Bronchial epithelial cell (primary cell): ENCODE measurements at places on chromosomes 4 and X. TPM values are rescaled to one million over a fixed set of nuclear protein-coding genes. Genes with fewer than 3 reads are reported as not detected.

ASMT gene
- under 0.01 and 0.13 TPM in 2 replicates for total RNA-seq

DNA sequence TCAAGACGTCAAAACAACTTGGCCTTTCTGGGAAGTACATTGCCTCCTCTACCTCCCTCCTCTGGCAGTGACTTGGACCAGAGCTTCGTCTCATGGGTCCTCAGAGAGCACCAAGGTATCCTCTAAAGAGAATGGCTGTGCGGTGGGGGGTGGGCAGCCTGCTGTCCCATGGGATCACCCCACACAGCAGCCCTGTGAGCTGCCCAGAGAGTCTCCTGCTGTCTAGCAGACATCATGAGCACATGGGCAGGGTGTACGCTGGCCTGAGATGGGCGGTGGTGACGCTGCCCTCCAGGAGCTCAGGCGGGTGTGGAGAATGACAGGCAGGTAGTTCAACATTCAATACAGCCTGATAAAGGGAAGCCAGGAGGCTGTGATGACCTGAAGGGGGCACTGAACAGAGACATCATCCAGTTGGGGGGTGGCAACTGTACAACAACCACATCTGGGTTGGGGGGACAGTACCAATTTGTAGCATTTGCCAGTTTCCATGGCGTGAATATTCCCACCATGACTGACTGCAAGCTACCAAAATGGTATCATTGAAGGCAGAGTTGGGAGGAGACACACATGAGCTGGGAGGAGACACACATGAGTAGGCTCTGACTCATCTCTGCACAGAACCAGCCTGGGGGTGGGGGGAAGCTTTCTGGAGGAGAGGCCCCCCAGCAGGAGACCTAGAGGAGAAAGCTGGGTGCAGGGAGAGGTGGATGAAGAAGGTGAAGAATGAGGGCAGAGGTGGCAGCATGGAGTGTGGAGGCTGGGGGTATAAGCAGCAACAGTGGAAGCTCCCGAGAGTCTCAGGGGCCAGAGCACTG is 35.9 kb downstream of the C4orf50 start:
- no peak for DNase-seq

GRCh38 chrX:134642386-134642785 is 15.9 kb downstream of the PLAC1 start:
- DNase-seq, result no peak

NLGN4X gene
- total RNA-seq, result 0.13 TPM in 1 of 2 replicates, not detected in the other

DNA sequence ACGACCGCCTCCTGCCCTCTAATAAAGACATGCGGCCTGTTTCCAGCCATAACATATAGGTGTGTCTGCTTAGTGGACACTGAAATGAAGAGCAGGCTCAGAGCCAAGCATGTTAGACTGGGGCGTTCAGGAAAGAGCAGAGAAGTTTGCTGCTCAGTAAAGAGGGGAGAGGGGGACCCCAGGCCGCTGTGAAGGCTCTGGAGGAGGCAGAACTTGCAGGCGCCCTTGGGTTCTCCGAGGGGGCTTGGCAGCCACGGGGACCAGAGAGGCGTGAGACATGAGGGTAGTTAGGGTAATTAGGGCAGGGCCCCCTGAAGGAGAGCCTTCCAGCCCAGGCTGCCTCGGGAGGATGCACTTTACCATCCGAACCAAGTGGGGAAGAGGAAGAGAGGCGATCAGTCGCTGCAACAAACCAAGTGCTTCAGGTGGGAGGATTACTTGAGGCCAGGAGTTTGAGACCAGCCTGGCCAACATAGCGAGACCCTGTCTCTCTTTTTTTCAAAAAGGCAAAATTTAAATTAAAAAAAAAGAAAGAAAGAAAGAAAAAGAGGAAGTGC is 46.6 kb upstream of the CDKN2AIP start:
- no peak for DNase-seq

TRIM61 gene
- 0.26 and 1.1 TPM in 2 replicates for total RNA-seq

GRCh38 chrX:105464618-105465017 is 244.1 kb upstream of the TEX13A start:
- peak; percentile 60 for DNase-seq

- peak; percentile 40 for DNase-seq
Measured at GRCh38 chr4:55554453-55555030, 7.8 kb upstream of the CLOCK start.

GRCh38 chr4:140595065-140595464 is 26.3 kb upstream of the UCP1 start:
- DNase-seq, result peak; percentile 62

- no peak for DNase-seq
Measured at GRCh38 chrX:72100824-72101351, 30.8 kb downstream of the RTL5 start.

ERCC6L gene
- total RNA-seq, result under 0.01 and 0.13 TPM in 2 replicates

DNA sequence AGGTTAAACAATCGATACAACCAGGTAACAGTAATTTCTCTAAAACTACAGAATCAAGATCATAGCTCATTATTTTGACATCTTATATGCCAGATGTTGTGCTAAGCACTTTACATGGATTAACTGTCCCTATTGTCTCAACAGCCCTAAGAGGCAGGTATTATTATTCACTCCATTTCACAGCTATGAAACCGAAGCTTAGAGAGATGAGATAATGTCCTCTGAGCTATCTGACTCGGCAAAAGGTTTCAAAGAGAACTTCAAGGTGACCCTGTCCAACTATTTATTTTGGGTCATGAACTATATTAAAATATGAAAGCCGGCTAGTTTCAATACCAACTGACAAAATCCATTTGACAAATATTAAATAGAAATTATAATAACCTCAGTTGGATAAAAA is 10.3 kb downstream of the SLC25A5 start:
- no peak for DNase-seq

GRCh38 chrX:150642423-150642822 is 50.8 kb upstream of the MTMR1 start:
- DNase-seq, result peak; percentile 82

DNA sequence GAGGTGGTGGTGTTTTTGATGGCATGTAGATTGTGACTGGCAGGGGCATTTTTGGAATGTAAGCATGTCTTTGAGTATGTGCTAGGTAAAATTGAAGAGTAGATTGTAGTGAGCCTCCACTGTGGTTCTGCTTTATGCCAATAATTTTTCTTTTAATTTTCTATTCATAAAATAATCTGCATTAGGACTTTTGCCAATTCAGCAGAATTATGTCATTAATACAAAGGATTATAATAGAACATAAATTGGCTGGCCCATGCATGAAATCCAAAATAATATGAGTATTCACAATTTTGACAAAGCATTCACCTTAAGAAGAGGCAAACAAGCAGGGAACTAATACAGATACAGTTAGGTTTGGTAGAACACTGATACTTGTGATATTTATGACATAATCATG is 14.9 kb upstream of the TMPRSS11E start:
- no peak for DNase-seq

- peak; percentile 31 for DNase-seq
Measured at GRCh38 chr4:170741856-170742255, 652.1 kb upstream of the AADAT start.

GRCh38 chr4:168694667-168695066 is 197.8 kb downstream of the PALLD start:
- peak; percentile 94 for DNase-seq

FGFBP2 gene
- not detected in 2 replicates for total RNA-seq

DNA sequence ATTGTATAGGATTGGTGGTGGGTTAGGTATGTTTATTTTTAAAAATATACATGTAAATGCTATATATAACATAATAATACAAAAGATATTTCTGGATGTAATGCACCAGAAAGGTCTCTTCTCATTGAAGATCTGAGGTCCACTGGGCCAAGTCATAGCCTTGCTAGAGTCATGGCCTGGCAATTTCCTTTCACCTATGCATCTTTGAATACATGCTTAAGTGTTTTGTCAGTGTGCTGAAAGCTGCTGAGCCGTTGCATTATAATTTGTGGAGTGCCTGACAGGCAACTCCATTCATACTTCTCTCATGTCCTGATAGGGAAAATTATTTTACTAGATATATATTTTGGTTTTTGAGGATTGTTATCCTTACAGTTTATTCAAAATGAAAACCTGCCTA is 410.2 kb upstream of the CT83 start:
- peak; percentile 17 for DNase-seq

GRCh38 chr4:182863501-182863900 is 53.7 kb downstream of the DCTD start:
- DNase-seq, result peak; percentile 18

DNA sequence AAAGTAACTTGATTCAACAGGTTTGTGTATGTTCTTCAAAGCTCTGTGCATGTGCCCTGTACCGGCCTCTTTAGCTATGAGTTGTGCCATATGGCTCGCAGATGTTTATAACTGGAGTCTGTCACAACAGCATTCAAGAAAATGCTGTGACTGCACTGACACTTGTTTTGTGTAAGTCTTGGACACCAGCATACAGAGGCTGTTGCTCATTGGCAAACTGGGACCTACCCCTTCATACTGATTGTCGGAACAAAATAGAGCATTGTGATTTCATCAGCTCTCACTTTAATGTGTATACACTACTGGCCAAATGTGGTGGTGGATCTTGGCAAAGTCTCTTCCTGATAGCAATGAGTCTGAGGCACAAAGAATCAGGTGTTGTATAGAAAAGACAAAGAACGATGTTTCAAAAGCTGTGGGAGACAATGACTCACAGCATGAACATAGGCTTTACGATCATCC is 133.9 kb downstream of the EGF start:
- DNase-seq, result no peak

GRCh38 chrX:17680732-17681413 is 56.4 kb upstream of the SCML1 start:
- no peak for DNase-seq

GPR82 gene
- not detected in 2 replicates for total RNA-seq

CLDN22 gene
- not detected in 2 replicates for total RNA-seq
